ENCODE measurements at places on chromosomes 1 and 21.

DNA sequence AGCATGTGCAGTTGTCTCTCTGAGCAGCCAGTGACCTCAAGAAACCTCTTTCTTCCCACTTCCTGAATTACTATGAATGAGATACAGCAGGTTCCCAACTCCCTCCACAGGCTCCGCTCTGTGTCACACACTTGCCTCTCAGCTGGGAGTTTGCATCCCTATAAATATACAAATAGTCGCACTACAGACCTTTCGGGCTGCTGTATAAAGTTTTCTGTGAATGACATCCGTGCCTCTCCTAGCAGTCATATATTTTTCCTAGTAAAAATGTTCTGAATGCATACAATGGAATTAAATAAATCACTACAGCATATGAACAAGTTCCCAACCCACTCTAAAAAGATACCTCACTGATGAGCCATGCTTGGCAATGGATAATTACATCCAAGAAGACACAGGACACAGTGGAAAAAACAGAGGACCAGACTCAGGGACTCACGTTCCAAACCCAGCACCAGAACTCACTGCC lies 66.8 kb downstream of the CAPZB start:
- DNase-seq: no peak

DNA sequence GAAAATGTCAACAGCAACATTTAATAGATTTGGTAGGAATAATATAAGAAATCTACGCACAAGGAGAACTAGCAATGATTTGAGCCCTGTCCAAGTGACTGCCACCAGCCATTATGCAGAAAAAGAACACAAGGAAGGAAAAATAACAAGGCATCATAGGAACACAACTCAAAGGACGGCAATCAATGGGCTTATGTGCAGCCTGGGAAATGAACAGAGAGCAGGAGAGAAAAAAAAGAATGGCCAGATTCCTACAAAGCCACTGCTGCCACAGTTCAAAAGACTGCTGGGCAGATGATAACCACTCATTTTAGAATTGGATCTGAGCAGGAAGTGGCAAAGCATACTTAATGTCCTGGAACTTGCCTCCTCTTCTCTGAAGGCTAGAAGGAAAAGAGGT lies 274.3 kb upstream of the CAMK1G start:
- DNase-seq: no peak

DNA sequence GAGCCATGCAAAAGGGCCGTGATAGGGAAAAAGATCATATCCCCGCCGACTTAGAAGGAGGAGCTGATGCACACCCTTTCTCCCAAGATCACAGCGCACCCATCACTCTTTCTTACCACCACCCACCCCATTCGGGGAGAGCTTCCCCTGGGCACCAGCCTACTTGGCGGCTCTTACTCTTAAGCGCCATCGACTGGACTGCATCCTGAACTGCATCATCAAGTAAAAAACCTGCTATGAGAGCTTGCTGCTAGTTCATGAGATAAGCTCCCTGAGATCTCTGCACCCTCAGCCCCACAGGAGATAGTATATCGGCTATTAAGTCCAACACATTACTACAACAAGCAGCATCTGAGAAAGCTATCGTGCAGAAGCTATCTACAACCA lies 125.1 kb downstream of the BARHL2 start:
- DNase-seq: no peak

GRCh38 chr1:17065666-17066065 lies 11.8 kb upstream of the SDHB start:
- DNase-seq: no peak

DNA sequence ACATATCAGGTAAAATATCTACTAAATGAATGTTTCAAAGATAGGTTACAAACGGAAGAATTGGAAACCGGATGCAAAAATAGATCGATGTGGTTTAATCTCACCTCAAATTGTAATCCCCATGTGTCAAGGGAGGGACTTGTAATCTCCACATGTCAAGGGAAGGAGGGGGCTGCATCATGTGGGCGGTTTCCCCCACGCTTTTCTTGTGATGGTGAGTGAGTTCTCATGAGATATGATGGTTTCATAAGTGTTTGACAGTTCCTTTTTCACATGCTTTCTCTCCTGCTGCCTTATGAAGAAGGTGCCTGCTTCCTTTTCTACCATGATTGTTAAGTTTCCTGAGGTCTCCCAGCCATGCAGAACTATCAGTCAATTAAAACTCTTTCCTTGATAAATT lies 408.7 kb upstream of the TMPRSS15 start:
- DNase-seq: no peak

DNA sequence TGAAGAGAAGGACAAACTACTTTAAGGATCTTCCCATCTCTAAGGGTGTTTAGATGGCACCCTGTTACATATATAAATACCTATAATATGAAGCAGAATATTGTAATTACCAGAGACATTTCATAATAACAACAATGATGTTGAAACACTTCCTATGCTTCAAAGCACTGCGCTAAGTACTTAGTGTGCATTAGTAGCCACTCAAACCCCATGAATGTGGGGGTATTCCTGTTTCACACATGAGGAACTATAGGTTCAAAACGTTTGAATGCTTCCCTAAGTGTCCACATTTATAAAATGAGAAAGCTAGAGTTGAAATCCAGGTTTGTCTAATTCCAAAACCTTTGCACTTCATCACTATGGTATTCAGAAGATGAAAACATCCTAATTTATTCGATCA lies 18.5 kb upstream of the OR10J5 start:
- DNase-seq: no peak

GRCh38 chr1:11339346-11340232 lies 66.6 kb downstream of the UBIAD1 start:
- no peak for DNase-seq

GRCh38 chr1:169906938-169907337 lies 13.2 kb upstream of the SCYL3 start:
- no peak for DNase-seq
